ENCODE measurements at places on chromosomes 12 and 14.

DNA sequence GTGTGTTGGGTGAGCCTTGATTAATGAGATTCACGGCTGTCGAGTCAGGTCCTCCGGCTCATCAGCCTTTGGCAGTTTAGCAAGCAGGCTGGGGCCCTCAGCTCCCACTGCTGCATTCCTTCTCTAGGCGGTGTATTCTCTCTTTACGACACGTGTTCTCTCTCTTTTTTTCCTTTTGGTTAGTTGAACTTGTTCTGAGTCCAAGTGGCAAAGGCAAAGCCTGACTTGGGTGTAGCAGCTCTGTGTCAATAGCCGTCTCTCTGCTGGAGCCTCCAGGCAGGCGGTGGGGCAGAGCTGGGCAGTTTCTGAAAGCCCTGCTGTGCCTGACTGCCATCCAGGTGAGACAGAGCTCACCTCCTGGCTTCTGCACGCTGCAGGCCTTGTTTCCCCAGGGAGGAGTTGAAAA, 46.6 kb downstream of the SUSD6 start:
- no peak for DNase-seq

DNA sequence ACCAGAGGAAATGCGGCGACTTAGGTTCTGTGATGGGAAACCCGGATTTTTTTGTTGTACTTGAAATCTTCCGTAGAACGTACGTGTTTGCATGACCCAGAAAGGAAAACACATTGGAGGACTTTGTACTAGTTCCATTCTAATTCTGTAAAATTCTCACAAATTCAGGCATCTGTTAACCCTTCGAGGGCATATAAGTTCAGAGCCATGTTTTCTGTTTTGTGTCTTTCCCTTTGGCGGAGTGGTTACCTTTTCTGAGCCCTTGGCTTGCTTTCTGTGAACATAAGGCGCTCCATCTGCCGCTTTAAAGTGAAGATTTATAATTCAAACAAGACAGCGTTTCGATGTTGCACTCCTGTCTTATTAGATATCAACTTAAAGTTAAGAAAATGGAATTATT, 34.2 kb downstream of the BICD1 start:
- DNase-seq, result no peak

GRCh38 chr12:16530268-16530850, 75.6 kb downstream of the LMO3 start:
- DNase-seq, result no peak

- no peak for DNase-seq
Observed at GRCh38 chr12:53067074-53067992, 11.9 kb downstream of the SPRYD3 start.

- DNase-seq, result no peak
Observed at GRCh38 chr12:132213359-132214160, 69.3 kb downstream of the NOC4L start.

DNA sequence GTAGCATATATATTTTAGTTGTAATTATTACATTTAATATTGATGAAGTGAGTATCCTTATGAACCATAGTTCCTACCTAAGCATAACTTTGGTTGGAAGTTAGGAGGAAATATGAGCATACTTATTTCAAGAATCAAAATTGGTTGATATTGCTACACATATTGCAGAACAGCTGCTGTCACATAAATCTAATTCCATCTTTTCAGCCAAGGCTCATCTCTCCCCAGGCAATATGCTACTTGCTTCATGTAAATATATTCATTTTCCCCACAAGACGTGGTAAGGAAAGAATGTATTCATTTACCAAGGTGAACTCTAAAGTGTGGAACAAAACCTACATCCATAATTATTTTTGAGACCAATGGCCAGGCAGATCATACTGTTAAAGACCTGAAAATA, 62.5 kb upstream of the HIF1A start:
- DNase-seq, result no peak

- no peak for DNase-seq
Observed at GRCh38 chr12:104827587-104827986, 130.5 kb downstream of the SLC41A2 start.

DNA sequence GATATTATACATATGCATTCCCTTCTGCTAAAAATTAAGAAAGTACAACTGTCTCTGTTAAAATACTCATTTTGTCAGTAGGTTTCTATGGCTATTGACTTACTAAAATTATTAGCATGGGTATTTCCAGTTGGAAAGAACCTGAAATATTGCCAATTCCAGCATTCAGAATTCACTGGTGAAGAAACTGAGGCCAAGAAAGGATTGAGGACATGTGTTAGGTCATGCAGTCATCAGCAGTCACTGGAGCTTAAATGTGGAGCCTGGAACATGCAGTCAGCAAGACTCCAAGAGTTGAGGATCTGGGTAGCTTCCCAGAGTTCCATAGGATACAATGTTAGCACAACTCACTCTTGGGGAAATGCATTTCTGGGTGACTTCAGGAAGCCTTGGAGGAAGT, 1335.6 kb downstream of the AACS start:
- no peak for DNase-seq

GRCh38 chr12:11508699-11509098, 113.3 kb upstream of the PRB2 start:
- DNase-seq, result no peak

DNA sequence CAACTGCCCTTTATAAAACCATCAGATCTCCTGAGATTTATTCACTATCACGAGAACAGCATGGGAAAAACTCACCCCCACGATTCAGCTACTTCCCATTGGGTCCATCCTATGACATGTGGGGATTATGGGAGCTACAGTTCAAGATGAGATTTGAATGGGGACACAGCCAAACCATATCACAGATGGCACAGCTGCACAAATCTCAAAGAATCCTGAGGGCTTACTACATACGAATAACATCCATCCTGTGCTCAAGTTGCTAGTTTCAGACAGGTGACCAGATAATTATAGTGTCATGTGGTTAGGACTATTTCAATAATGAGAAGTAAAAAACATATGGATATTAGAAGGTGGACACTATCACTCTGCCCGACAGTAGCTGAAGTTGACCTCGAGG, 211.2 kb downstream of the NUAK1 start:
- DNase-seq, result no peak

DNA sequence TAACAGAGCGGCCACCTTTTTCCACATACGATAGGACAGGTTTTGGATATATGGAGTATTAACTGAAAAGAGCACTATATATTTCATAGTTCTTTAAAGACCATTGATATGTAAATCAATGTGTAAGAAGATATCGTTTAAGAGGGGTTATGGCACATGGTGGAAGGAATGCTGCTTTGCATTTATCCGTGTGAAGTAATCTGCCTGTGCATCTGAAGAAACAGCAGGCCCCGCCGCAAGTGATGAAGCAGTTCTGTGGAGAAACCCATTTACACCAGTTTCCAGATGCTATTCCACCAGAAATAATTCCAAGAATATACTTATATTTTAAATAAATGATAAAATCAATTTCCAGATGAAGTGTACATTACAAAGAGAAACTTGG, 72.4 kb downstream of the BICD1 start:
- DNase-seq, result no peak

- no peak for DNase-seq
Observed at GRCh38 chr14:102501751-102502315, 7.7 kb downstream of the ANKRD9 start.

DNA sequence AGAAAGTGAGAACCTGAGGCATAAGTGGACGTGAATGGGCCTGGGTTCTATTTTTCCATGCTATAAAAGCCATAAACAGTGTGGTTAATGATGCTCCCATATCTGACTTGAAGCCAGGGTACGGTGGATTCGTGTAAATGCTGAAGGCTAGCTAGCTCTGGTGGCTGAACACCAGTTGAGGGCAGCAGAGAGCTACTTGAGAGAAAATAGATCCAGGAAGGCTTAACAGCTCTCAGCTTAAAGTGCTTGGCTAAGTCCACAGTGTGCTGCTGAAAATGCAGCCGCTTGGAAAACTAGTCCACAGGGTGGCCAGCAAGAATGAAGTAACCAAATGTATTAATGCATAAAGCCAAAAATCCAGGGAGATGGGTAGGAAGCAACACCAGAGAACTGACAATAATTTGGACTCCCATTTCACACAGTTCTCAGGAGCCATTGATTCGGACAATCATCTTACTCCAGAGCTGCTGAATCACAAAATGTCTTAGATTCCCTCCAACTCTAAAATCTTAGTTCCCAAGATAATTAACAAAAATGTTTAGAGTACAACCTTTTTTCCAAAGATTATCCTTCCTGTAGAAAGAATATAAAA, 15.0 kb upstream of the FOXG1 start:
- no peak for DNase-seq

DNA sequence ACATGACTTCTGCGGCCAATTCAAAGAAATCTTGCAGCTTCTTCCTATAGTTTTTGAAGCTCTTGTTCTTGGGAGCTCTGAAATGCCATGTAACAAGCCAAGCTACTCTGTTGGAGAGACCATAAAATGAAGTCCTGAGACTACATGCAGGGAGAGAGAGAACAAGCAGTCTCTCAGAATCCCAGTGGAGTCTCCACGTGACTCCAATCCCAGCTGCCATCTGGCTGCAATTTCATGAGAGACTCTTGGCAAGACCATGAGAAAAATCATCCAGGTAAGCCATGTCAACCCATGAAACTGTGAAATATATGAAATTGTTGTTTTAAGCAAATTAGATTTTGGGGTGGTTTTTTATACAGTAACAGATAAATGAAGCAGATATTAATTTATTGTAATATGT, 54.4 kb downstream of the KLRG1 start:
- no peak for DNase-seq

GRCh38 chr14:21940887-21941856, 267.6 kb upstream of the OR4E1 start:
- DNase-seq, result no peak

- DNase-seq, result no peak
Observed at GRCh38 chr12:7915661-7916403, 20.2 kb downstream of the SLC2A3 start.

DNA sequence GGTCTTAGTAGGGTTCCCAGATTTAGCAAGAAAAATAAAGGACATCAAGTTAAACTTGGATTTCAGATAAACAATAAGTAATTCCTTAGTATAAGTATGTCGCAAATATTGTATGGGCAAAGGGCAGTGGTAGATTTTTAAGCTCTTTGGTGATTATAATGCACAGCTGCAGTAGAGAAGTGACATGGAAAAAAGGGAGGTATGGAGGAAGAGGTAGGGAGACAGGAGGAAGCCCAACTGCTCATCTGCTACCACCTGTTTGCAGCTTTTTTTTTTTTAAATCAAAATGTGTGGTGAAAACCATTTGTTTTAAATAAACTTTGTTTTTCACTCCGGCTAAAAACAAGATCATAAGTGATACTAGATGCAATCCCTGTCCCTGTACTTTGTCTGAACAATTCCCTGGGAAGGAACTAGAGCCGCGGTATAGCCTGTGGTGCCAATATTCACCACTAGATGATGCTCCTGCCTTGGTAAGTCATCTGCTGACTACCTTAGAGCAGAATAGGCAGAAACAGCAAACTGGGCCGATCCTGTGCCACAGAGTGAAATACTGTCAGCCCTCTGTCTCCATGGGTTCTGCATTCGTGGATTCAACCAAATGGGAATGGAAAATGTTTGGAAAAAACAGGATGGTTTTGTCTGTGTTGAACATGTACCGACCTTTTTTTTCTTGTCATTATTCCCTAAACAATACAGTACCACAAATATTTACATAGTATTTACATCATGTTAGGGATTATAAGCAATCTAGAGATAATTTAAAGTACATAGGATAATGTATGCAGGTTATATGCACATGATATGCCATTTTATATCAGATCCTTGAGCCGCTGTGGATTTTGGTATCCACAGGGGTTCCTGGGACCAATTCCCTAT, 62.4 kb upstream of the PLBD1 start:
- peak; percentile 30 for DNase-seq

DNA sequence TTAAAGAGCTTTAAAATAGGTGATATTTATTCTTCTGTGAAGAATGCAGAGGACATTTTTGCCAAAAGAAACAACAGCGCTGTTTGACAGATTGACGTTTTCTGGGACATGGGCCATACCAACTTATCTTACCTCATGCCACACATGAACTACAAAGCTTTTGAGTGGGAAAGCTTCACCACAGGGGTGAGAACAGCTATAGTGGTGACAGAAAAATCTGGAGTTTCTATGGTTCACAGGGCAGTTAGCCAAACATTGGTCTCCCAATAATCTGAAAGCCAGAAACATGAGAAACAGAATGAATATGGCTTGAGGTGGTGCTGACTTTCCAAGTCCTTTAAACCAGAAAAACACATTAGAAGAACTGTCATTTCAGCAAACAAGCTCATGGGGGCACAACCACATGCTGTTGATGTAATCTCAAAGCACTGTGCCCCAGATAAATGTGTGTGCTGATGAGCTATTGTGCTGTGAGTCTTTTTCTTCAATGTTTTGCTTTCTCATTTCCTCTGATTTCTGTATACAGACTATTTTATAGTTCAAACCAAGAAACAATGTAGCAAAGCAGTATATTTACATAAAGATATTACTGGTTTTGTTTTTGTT, 905.4 kb downstream of the SLC16A7 start:
- no peak for DNase-seq

DNA sequence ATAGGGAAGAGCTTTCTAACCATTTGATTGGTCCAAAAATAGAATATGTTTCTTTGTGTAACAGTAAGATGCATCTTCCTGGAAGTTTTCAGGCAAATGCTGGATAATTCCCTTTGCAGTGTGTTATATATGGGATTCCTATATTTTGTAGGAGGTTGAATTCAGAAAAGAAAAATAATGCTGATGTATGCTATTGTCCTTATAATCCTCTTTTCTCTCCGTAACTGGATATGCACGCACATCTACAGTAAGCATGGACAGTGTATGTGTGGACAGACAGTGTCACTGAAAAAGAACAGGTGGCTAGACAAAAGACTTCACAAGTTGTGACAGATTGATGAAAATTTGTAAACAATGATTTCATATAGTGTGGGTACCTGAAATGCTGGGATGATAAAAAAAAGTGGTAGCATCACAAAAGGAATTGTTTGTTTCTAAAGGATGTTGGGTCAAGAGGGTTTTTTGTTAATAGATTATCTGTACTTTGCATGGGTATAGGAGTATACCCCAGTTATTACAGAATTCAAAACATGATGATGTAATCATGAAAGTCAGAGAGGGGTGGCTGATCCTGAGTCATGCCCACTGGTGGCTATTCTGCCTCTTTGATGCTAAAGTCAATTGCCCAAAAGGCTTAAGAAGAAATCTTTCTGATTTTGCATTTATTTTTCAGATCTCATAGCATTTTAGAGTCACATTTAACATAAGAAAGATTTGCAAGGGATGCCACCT, 160.7 kb upstream of the TMTC1 start:
- no peak for DNase-seq

- no peak for DNase-seq
Observed at GRCh38 chr12:25811656-25812126, 146.8 kb upstream of the RASSF8 start.

- DNase-seq, result no peak
Observed at GRCh38 chr14:89279649-89280232, 137.3 kb downstream of the FOXN3 start.

GRCh38 chr12:67578976-67579661, 69.4 kb upstream of the DYRK2 start:
- DNase-seq, result no peak

DNA sequence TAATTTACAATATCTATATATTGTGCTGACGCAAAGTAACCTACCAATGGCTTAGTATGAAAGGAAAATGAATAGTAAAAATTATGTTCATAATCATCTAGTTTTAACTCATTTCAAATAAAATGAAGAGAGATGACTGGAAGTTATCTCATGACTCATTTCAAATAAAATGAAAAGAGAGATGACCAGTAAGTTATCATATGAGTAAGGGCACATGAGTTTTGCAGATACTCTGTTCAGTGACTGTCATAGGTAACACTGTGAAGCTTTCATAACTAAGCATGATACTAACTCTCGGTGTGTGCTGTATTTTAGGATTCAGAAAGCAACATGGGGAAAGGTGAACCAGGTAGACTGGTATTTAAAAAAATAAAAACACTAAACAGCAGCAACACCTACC, 364.5 kb upstream of the DIO2 start:
- no peak for DNase-seq

Measured in stimulated activated CD8-positive, alpha-beta memory T cell treated with anti-CD3 and anti-CD28 coated beads, Interleukin-7, amount 100 ng/mL, for 1 hour (primary cell).